8988T (cell line): ENCODE measurements at places on chromosomes 6 and 20.

- no peak for DNase-seq
Measured at GRCh38 chr6:96721227-96721626, 116.0 kb downstream of the GPR63 start.

DNA sequence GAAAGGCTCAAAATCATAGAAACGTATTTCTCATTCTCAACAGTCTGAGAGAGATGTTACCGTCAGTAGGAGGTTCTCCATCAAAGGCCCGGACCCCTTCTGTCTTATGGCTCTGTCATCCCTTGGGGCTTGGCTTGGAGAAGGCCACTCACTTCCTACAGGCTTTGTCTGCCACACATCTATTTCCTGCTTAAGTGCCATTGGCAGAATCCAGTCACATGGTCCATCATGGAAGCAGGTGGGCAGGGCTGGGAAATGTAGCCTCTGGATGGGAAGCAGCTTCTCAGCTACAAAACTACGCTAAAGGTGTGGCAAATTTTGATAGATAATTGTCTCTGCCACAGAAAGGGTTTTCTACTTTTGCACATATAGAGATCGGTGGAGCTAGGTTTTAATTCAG, 12.6 kb upstream of the ZFP64 start:
- no peak for DNase-seq

DNA sequence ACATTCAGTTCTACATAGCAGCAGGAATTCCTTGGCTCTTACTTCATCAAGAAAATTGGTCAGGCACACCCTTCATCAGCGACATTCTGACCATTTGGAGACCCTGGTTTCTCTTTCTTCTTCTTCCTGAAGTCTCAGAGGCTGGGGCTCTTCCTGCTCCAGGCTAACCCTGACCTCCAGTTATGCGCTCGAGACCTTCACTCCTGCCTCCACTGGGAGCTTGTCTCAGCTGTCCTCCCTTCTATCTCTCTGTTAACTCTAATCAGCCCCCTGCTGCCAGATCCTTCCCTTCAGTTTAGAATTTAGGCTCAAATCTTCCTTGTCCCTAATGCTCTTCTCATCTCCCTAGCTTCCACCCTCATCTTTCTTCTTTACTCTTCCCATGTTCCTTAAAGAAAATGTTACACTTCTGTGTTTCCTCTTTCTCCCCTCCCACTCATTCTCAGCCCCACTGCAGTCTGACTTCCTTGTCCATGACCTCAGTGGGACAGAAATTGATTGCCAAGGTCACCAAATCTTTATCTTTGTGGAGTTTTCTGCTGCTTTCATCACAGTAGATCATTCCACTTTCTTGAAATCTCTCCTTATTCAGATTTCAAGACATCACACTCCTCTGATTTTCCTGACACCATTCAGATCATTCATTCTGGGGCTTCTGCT, 8.4 kb upstream of the HLA-DOA start:
- no peak for DNase-seq

GRCh38 chr20:43690943-43691598, 24.2 kb downstream of the MYBL2 start:
- no peak for DNase-seq

DNA sequence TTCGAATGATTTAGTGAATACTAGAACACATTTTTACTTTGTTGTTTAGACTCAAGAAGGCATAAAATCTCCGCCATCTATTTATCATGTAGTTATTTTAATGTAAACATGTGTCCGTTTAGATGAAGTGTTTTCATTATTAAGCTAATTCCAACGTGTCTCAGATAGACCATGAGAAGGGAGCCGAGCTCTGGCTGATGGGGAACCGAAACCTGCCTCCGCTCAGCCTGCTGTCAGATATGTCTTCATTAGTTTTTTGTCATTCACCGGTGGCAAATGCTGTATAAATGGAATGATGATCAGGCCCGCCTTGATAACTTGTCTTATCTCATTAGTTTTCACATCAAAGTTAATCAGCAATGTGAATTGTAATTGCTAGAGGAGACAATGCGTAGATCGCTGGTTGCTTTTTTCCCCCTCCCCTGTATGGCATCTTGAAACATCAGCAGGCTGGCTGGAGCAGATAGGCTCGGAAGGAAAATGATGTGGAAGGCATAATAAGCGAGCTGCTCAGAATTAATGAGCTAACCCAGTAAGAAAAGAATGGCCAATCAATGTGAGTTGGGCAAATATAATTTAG, 136.4 kb downstream of the LINC00237 start:
- DNase-seq, result no peak

DNA sequence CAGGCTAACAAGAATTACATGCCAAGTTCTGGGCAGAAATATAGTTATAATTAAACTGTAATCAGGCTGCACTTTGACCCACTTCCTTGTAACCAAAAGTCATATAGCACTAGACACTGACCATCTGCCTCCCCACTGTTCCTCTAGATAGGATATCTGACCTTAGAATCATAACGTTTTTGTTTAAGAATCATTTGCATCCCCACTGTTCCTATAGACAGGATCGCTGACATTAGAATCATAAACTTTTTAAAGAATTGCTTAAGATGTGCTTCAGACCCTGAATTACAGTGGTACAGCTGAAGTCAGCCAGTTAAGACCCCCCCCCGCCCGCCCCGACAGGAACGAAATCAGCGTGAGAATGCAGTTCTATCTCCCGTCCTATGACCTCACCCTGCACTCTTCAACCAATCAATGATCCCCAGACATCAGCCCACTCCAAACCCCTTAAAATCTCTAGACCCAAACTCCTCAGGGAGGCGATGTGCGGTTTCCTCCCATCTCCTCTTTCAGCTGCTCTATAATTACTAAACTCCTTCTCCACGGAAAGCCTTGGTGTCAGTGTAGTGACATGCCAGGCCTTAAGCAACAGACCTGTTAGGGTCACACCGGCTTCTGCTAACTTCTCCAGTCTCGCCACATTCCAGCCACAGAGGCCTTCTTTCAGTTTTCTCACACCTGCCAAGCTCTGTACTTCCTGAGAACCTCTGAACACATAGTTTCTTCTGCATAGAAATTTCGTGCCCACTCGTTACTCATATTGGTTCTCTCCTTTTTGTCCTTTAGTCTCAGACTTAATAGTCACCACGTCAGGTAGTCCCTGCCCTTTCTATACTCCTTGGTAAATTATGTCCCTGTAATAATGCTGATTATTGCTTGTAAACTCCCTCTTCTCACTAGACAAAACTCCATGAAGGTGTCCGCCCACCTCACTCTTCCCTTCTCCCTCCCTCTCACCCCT, 93.5 kb downstream of the DTNBP1 start:
- no peak for DNase-seq

- DNase-seq, result no peak
Measured at GRCh38 chr6:91713911-91714310, 1127.0 kb upstream of the MAP3K7 start.

- no peak for DNase-seq
Measured at GRCh38 chr6:146896062-146896813, 297.5 kb downstream of the ADGB start.

GRCh38 chr6:160111806-160112205, 9.8 kb upstream of the SLC22A1 start:
- DNase-seq, result no peak

DNA sequence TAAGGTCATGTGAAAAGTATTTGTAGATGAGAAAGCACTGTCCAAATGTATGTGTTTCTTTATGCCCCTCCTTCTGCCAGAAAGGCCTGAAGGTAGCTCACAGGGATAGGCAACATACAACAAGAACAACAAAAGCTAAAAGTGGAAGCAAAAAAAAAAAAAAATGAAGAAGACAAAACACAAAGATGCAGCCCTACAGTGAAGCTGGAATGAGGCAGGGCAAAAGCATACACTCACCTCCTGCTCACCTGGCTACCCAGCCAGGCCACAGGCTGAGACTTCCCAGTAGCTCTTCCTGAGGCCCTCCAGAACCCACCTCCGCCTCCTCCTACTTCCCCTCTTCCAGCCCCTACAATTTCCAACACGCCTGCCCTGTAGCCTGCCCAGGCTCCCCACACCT, 2.4 kb downstream of the UNC5CL start:
- DNase-seq, result no peak
